ENCODE measurements at places on chromosomes 1 and 21. TPM values are rescaled to one million over a fixed set of nuclear protein-coding genes. Genes with fewer than 3 reads are reported as not detected.
A peak's percentile ranks its signal among the peaks of the same experiment; 100 is the strongest.

DNA sequence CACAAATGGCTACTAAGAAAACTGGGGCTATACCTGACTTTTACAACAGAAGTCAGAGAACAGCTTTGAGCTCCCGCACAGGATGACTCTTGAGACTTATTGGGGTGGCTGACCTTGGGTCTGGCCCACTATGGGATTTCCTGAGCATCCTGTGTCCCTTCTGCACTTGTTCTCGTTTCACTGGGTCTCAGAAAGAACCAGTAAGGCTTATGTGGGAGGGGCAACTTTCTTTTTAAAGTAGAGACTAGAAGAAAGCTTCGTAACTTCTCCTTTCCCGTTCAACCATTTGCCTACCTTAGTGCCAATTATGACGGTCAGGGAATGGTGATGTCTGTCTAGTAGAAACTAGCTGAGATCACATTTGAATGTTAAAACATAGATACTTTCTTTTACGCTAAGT is 59.5 kb upstream of the C1orf105 start:
- peak overlapping the region; percentile 90 for H3K27ac ChIP-seq
- no peaks in the 10 kb centered on the region for H3K36me3 ChIP-seq
- no peak for DNase-seq
- H3K4me3 ChIP-seq = no peak overlapping the region

DNA sequence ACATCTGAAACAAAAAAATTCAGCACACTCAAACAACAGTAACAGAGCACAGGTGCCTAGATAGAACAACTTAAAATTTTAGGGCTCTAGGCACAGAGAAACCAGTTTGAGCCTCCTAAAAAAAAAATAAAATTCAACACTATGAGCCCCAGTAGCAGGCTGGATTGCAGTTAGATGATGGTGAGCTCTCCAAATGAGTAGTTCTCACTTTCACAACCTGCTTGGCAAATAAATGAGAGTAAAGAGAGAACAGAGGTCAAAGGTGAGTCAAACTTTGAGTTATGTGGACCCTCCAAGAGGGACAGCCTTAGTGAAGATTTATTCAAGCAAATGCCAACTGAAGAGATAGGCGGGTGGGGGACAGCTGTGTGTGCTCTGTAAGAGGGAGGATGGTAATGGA is 3.6 kb downstream of the BEND5 start:
- H3K36me3 ChIP-seq = no peaks in the 10 kb centered on the region
- peaks cover 12% of the 10 kb centered on the region for H3K4me1 ChIP-seq
- no peak overlapping the region for H3K4me3 ChIP-seq
- H3K27me3 ChIP-seq = no peaks in the 10 kb centered on the region
- no peak for DNase-seq

DNA sequence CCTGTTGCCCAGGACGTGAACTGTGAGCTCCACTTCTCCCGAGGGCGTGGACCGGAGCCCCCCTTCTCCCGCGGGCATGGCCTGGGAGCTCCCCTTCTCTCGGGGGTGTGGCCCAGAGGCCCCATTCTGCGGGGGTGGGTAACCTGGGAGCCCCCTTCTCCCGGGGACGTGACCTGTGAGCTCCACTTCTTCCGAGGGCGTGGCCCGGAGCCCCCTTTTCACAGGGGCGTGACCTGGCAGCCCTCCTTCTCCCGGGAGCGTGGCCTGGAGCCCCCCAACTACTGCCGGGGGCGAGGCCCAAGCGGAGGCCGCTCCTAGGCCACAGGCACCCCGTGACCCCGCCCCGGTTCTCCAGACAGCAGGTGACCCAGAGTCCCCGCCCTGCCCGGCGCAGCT is 320 bp downstream of the C1orf174 start:
- peaks cover 25% of the 10 kb centered on the region for H3K4me1 ChIP-seq
- no peaks in the 10 kb centered on the region for H3K27me3 ChIP-seq

GRCh38 chr1:12617511-12617900 is 504 bp downstream of the DHRS3 start:
- no peaks in the 10 kb centered on the region for H3K36me3 ChIP-seq
- DNase-seq = no peak
- H3K27ac ChIP-seq = no peak overlapping the region
- peaks cover 41% of the 10 kb centered on the region for H3K4me1 ChIP-seq
- no peaks in the 10 kb centered on the region for H3K27me3 ChIP-seq

DNA sequence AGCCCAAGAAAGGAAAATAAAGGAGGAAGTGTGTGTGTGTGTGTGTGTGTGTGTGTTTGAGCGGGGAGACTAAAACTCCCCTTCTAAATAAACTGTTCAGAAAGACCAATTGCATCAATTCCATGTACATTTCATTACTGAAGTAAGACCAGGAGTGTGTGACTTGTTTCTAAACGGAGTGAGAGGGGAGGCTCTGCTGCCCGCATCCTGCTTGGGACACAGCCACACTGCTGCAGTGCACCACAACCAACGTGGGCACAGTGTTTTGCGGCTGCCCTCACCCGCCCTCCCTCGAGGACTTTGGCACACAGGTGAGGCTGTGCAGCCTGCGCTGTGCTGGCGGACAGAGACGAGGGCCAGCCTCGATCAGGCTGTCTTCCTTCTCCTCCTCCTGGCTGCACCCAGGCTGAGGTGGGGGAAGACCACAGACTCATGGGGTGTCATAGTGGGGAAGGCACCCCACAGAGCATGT is 31.0 kb upstream of the H6PD start:
- no peak for DNase-seq
- H3K4me3 ChIP-seq = no peak overlapping the region
- no peak overlapping the region for H3K27ac ChIP-seq
- H3K36me3 ChIP-seq = no peaks in the 10 kb centered on the region
- H3K27me3 ChIP-seq = peaks cover 54% of the 10 kb centered on the region

DNA sequence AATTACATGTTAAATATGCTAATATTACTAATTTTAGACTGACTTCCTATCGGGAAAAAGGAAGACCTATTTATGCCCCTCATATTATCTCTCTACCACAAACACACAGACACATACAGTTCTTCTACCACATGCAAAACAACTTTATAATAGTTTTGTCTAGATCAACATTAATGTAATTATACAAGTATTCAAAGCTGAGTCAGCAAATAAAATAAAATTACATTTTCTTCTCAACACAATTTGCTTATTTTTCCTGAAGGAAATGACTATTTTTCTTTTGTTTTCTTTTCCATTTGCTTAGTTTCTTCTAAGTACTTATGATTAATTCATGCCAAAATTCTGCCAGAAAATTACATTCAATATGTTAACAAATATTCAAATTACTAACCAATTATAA is 654.2 kb downstream of the AMY1C start:
- H3K4me1 ChIP-seq = no peaks in the 10 kb centered on the region
- H3K4me3 ChIP-seq = no peak overlapping the region
- no peak for DNase-seq

DNA sequence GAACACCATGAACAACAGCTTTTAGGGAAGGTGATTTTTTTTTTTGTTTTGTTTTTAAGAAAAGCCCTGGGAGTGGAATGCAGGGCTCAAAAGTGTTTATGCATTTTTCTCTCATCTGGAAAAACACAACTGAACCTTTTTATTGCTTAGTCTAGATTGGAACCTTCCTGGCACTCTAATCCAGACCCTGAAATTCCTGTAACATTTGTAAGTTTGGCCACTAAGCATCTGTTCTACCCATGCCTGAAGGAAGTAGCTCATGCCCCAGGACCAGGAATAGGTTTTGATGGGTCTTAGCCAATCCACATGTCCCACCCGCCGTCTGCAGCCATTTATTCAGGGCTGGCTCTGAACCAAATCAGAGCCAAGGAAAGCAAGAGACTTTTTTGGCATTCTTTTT is 39.7 kb upstream of the SLC2A1 start:
- no peaks in the 10 kb centered on the region for H3K36me3 ChIP-seq
- no peaks in the 10 kb centered on the region for H3K27me3 ChIP-seq
- H3K4me3 ChIP-seq = no peak overlapping the region
- no peak for DNase-seq

GRCh38 chr1:167054946-167055630 is 35.1 kb downstream of the GPA33 start:
- no peaks in the 10 kb centered on the region for H3K4me1 ChIP-seq
- no peaks in the 10 kb centered on the region for H3K27me3 ChIP-seq
- H3K4me3 ChIP-seq = no peak overlapping the region
- no peaks in the 10 kb centered on the region for H3K36me3 ChIP-seq

DNA sequence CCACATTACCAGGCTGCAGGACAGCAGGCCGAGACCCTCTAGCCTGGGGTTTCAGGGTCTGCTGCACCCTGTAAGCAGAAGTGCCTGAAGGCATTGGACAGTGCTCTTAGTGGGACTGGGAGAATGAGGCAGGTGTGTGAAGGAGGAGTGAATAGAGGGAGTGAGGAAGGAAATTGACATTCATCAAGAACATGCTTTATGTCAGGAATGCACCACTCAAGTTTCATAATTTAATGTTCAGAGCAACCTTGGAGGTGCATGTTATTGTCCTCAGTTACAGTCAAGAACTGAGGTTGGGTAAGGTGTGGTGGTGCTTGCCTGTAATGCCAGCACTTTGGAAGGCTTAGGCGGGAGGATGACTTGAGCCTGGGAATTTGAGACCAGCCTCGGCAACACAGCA is 11.7 kb upstream of the GPR37L1 start:
- H3K27ac ChIP-seq = no peak overlapping the region
- H3K27me3 ChIP-seq = peaks cover 7% of the 10 kb centered on the region
- peaks cover 15% of the 10 kb centered on the region for H3K4me1 ChIP-seq
- no peak overlapping the region for H3K4me3 ChIP-seq

DNA sequence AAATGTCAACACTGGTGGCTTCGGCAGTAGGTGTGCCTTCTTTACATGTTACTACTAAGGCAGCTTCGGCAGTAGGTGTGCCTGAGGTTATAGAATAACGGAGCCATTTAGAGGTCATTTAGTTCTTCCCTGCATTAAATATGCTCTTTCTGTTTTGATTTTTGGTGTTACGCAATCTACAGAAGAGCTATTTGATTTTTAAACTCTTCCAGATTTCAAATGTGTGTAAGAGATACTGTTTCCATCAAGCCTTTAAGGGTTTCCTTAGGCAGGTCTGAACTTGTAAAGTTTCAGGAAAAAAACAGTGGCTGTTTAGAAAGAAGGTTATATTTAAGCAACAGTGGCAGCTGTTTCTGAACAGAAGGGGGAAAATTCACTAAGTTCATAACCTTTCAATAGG is 54.8 kb downstream of the PIK3R3 start:
- H3K27me3 ChIP-seq = no peaks in the 10 kb centered on the region
- H3K4me3 ChIP-seq = no peak overlapping the region
- peaks cover 14% of the 10 kb centered on the region for H3K4me1 ChIP-seq
- peak overlapping the region; percentile 33 for H3K27ac ChIP-seq
- peaks cover 16% of the 10 kb centered on the region for H3K36me3 ChIP-seq

DNA sequence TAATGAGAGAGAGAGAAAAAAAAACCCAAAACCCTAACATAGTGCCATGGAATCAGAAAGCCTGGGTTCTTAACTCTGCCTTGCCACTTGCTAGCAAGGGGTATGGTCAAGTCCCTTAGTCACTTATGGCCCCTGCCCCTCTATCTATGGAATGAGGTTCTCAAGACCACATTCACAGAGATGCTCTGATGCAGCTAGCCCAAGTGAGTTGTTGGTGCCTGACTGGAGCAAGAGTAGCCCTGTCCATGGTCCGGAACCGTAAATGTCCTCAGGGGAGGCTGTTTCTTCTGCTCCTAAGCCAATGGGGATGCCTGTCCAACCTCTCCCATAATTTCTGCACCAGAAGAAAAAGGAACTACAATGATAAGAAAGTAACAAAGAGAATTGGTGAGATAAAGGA is 56.8 kb downstream of the CSMD2 start:
- no peak overlapping the region for H3K4me3 ChIP-seq
- no peak overlapping the region for H3K27ac ChIP-seq
- peaks cover 14% of the 10 kb centered on the region for H3K27me3 ChIP-seq
- H3K4me1 ChIP-seq = no peaks in the 10 kb centered on the region

DNA sequence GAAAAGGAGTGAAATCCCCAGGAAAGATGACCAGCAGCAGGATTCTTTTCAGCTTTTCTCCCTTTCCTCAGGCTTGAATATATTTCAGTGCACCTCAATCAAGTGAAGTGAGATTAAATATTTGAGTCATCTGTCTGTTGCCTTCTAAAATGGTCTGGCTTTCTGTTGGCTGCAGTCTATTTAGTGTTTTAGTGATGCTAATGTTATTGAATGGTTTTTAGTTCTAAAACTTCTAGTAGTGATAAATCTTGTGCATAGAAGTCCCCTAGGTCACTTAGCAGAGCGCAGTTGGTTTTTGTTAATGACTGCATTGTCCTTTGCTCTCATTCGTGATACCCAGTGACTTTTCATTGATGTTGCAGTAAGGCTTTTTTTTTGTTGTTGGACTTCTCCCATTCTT is 53.5 kb downstream of the ITSN1 start:
- no peaks in the 10 kb centered on the region for H3K27me3 ChIP-seq
- H3K27ac ChIP-seq = no peak overlapping the region
- DNase-seq = no peak
- no peaks in the 10 kb centered on the region for H3K36me3 ChIP-seq
- peaks cover 13% of the 10 kb centered on the region for H3K4me1 ChIP-seq

DNA sequence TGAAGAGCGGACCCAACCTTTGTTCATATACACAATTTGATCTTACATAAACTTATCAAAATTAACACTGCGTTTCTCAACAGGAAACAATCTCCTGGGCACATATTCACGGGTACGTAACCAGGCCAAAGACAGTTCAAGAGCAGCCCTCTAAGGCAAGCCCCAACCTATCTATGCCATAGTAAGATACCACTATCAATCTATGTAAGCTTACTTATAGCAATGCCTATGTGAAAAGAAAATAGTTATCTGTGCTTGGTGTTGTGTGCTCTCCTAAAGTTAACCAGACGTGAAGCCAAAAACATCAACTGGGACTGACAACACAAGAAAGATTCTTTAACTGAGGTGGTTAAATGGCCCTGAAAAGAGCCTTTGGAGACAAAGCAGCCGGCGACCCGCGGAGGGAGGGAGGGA is 49.4 kb upstream of the BOLA1 start:
- H3K36me3 ChIP-seq = no peaks in the 10 kb centered on the region
- peak overlapping the region; percentile 69 for H3K4me3 ChIP-seq
- peak overlapping the region; percentile 74 for H3K27ac ChIP-seq
- DNase-seq = peak; percentile 20

- no peaks in the 10 kb centered on the region for H3K27me3 ChIP-seq
- DNase-seq = no peak
- no peak overlapping the region for H3K4me3 ChIP-seq
- H3K36me3 ChIP-seq = peaks cover 10% of the 10 kb centered on the region
- no peak overlapping the region for H3K27ac ChIP-seq
These were observed 23.9 kb downstream of the INPP5B start for GRCh38 chr1:37922767-37923550.

GRCh38 chr21:21200939-21201615 is 202.9 kb downstream of the NCAM2 start:
- no peak for DNase-seq
- no peaks in the 10 kb centered on the region for H3K27me3 ChIP-seq
- no peak overlapping the region for H3K4me3 ChIP-seq
- H3K4me1 ChIP-seq = no peaks in the 10 kb centered on the region

Gene ETV3L
- total RNA-seq = not detected

Gene AXDND1
- not detected for total RNA-seq

Gene FCGR2B
- total RNA-seq = not detected

Gene CD1E
- total RNA-seq = 0.34 TPM

Gene C1orf87
- not detected for total RNA-seq

Gene MMEL1
- total RNA-seq = not detected

Gene TMEM81
- total RNA-seq = 4.5 TPM

Gene OR2M3
- not detected for total RNA-seq

Gene CYP4B1
- total RNA-seq = not detected
